ENCODE measurements at places on chromosomes 1 and 21.

GRCh38 chr1:1171161-1171545 is 2.5 kb upstream of the TTLL10 start:
- no peak for DNase-seq

DNA sequence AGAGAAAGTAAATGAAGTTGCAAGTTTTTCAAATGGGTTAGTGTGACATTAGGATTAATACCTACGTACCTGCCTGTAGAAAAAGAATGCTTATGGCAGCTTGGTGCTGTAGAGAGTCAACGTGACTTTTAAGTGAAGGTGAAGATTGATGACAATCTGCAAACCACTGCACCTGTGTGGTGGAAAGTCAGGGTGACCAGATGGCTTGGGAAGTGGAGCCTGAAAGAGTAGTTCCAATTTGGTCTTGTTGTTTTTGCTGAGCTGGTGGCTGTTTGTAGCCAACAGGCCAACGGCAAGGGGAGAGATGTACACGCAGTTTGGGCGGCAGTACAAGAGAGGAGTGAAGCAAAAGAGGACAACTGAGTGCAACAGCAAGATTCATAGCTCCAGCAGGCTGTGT is 78.1 kb upstream of the JAK1 start:
- DNase-seq: no peak

DNA sequence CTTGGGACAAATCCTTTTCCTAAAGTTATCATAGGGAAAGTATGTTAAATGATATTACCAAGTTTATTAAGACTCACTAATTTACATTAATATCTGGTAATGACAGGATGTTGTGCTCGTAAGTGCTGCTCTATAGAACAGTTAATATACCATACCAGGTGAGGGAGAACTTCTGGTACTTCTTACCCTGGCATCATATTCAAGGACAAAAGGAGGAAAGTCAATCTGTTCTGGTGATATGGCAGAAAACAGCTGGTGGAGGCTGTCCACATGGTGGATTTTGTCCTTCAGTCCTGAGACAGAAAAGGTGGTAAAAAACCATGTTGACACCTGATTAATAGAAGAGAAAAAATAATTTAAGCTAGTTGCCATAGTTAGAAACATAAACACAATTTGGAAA is 51.6 kb downstream of the GDAP2 start:
- no peak for DNase-seq

GRCh38 chr1:2934642-2935081 is 86.6 kb upstream of the ACTRT2 start:
- no peak for DNase-seq

DNA sequence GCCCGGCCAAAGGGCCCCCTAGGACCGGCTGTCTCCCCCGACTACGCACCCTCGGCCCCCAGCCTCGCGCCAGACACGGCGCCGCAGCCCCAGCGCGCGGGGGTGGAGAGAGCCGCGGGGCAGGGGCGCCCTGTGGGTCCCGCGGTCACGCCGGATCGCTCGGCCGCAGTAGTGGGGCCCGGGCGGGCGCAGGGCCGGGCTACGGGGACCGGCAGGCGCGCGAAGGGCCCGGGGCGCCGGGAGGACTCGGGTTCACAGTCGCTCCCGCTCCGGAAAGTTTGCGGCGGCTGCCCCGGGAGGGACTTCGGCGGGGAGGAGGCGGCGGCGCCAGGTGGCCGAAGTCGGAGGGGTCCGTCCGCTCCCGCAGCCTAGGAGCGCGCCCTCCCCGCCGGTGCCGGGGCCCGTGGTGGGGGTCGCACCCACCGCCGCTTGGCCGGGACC is 7.1 kb upstream of the ZNF669 start:
- no peak for DNase-seq

GRCh38 chr1:47732489-47732888 is 264.7 kb downstream of the TRABD2B start:
- DNase-seq: no peak

DNA sequence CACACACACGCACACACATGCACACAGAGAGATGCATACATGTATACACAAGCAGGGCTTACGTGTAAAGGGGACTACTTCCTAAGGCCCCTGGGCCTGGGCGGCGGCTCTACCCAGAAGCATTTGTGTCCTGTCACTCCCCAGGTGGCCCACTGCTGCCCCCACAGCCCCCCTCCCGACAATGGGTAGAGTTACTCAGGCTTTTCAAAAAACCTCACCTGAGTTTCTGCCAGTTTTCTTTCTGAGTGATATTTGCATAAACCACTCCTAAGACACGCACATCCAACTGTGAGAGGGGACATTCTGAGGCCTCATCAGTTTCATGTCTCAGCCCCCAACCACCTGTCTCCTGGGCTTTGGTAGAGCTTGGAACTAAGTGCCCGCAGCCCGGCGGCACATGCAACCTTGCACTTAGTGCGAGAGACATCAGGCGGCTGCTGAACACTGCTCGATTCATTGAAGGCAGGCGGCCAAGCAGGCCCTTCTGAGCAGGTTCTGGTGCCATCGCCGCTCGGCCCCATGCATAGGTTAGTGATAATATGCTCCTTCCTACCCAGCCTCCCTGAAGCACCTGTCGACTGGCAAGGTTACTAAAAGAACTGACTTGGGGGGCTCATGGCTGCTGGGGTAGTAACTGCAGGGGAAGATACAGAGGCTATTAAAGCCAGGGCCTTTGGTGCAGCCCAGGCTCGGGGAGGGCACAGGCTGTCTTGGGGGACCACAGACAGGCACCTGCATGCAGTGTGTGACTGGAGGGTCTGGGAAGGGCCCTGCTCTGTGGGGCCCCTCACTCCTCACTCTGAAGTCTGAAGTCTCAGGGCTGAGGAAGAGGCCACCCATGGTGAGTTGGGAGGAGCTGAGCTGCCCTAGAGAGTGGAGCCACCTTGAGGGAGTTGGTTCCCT is 364.2 kb upstream of the VAMP3 start:
- DNase-seq: no peak

GRCh38 chr1:86429835-86430234 is 5.9 kb downstream of the CLCA2 start:
- no peak for DNase-seq

GRCh38 chr1:14786109-14786675 is 187.7 kb downstream of the KAZN start:
- no peak for DNase-seq

DNA sequence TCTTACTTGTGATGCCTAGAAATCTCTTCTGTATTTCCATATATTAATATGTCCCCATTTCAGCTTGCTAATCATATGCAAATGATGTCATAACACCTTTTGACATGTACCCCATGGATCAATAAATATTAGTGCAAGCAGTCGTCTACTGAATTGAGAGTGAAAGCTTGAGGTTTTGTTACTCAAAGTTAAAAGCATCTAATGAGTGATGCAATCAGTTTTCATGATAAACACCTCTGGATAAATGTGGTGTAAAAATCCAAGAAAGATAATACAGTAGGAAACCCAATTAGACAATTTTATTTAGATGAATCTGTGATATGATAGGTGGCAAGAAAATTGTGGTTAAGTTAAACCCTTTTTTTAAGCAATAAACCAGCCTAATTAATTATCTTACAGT is 141.2 kb upstream of the DMRTA2 start:
- DNase-seq: no peak

DNA sequence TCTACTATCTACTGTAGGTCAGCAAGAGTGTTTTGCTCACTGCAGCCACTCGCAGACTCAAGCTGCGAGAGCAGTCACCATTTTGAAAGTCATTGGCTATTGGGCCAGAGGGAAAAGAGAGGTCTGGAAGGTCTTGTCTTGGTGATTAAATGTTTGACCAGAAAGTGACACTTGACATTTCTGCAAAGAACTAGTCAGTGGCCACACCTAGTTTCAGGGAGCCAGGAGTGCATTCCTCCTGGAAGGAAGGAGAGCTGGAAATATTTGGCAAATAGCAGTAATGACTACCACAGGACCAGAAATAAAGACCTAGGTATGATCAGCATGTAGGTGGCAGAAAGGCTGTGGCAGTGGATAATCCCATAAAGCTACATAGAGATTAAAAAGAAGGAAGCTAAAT is 440.0 kb upstream of the PLXNA2 start:
- no peak for DNase-seq

- DNase-seq: no peak
These were observed 9.3 kb upstream of the ANGPTL3 start for GRCh38 chr1:62588000-62588399.

DNA sequence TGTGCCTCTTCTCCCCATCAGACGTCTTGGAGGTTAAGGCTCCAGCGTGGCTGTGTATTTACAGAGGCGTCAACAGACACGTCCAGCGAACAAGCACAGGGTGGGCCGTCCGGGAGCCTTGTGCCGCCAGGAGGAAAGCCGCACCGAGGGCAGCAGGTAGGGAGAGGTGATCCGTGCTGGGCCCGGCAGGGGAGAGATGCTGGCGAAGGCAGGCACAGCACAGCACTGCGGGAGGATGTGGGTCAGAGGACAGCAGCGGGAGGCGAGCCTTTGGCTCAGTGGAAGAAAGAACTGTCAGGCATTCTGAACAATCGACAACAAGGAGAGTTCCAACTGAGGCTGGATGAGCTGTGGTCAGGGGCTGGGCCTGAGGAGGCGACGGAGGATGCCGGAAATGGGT is 144.1 kb upstream of the TNR start:
- no peak for DNase-seq

DNA sequence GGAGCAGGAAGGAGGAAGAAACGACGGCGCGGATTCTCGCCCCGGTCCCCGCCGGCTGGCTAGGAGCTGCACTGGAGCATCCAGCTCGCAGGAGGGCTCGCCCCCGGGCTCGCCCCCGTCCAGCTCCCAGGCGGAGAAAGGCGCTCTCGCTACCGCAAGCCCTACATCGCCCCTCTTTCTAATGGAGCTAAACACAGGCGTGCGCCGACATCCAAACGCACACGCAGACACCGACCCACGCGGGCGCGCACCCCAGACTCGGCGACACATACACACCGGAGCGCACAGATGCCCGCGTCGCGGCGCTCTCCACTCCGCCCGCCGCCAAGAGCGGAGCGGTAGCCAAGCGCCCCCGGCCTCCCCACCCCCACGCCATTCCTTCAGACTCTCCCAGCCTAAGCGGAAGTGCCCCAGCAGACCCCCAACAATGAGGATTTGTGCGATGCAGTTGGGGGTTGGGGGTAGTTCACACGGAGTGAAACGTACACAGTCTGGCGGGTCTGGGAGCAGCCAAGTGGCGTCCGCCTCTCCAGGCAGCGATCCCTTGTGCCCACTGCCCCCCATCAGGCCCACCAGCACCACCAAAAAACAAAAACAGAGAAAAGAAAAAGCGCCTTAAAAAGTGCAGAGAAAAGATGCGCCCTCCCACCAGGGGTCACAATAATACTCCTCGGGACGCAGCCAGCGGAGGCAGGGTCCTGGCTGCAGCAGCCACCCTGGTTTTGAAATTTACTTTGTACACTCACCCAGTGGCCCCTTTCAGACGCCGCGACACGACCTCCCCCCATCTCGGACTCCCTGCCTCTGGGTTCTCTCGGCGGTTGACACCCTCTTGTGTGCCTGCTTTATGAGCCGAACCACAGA is 1.4 kb downstream of the DAB1 start:
- DNase-seq: no peak

GRCh38 chr1:165218731-165219130 is 137.8 kb downstream of the LMX1A start:
- DNase-seq: no peak

- DNase-seq: no peak
These were observed 899 bp downstream of the TOMM40L start for GRCh38 chr1:161226759-161227158.

DNA sequence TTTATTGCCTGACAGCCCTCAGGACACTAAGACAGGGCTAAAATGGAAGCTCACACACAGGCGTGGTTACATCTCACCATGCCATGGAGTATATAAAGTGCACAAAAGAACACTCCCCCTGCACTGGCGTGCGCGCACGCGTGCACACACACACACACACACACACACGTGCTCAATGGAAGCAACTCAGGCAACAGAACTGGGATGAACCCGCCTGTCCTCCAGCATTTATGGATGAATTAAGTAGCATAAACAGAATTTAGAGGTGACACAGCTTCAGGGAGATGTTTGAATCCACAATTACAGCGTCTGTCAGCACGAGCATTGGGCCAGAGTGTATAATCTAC is 146.5 kb upstream of the COA6 start:
- DNase-seq: no peak

DNA sequence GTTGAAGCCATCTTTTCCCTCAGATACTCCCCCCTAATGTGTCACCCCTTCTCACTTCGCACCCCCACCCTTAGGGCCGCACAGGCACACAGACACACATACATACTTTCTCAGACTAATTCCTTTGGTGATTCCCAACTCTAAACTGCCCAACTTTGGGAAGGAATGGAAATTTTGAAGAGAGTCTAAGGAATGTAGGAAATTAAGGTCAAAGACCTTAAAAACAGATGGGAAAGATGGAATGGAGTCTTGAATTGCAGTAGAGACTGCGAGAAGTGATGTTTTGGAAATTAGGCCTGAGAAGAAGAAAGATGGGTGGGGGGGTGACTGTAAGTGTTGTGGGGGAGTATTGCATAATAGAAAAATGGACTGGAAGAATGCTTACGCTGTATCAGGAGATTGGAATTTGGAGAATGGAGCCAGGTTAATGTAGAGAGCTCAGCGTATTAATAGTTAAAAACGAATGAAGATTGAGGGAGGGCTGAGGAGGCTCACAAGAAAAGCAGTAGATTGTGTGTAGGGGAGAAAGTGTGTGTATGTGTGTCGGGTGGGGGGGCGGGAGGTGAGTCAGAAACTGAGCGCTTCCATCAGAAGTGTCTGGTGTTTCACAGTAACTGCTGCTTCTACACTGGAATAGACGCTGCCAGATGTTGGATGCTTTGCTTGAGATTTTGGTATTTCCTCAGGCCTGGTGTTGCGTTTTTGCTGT is 1.7 kb downstream of the PIP5K1A start:
- DNase-seq: no peak

GRCh38 chr21:39564200-39564599 is 48.5 kb upstream of the B3GALT5 start:
- DNase-seq: no peak

DNA sequence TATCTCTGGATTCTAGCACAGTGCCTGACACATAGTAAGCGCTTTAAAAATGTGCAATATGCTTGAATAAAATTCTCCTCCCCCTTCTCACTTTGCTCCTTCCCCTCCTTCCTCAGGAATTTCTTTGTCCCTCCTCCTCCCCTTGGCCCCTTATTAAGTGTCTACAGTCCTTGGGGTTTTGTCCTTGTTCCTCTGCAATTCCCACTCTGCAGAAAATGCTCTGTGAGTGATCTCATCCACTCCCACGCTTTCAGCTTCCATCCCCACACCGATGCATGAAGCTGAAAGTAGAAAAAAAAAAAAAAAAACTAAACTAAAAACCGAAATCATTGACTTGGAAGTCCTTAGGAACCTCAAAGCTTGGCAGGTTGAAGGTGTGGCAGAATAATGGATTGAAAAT is 273.6 kb downstream of the RRAGC start:
- no peak for DNase-seq
